ENCODE measurements at places on chromosomes 2 and 18.
A peak's percentile ranks its signal among the peaks of the same experiment; 100 is the strongest.

- DNase-seq: no peak
Measured at GRCh38 chr2:35852-36251, 10.5 kb downstream of the FAM110C start.

- no peak for DNase-seq
Measured at GRCh38 chr18:22912835-22913234, 20.3 kb upstream of the RBBP8 start.

GRCh38 chr18:13220361-13220991, 1.9 kb downstream of the LDLRAD4 start:
- DNase-seq: no peak

- DNase-seq: no peak
Measured at GRCh38 chr18:64100116-64100922, 48.6 kb downstream of the LINC00305 start.

DNA sequence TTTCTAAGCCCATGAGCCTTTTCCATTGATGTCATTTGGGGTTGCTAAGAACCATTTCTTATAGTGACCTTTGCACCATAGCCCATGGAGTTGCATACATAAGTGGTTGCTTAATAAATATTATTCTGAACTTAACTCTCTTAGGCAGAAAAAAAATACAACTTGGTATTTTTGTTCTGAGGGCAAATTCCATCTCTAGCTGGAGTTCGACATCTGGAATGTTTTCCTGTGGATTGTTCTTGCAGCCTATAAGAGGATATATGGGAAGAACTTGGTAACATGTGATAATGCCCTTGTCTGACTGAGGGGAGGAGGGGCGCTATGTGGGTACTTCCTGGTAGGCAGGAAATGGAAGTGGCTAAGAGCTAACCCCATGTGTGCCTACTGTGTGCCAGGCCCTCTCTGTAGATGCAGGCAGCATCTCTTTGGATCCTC, 20.7 kb downstream of the IGFBP2 start:
- no peak for DNase-seq

DNA sequence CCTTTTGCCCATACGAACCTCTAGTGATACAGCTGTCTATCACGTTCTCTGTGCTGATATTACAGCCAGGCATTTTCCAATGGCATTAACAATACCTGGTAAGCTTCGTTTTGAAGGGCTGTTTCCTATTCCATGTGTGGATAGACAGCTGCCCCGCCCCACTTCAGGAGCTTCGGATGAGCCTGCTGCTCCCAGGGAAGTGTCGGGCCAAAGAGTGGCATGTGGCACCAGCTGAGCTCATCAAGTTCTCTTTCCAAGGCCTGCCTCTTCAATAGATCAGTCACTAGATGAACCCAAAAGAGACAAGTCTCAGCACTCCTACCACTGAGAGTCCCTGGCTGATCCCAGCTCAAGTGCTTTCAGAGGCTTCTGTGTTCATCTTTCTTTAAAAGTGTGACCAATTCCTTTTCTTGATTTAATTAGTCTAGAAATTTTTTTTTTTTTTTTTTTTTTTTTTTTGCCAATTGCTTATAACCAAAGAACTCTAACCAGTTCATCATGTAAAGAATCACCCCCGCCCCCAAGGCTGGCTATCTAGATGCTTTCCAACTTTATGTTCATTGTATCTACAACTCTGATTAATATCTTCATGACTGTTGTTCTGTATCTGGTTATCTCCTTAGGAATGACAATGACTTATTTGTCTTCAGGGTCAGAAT, 46.6 kb downstream of the HDAC4 start:
- no peak for DNase-seq

DNA sequence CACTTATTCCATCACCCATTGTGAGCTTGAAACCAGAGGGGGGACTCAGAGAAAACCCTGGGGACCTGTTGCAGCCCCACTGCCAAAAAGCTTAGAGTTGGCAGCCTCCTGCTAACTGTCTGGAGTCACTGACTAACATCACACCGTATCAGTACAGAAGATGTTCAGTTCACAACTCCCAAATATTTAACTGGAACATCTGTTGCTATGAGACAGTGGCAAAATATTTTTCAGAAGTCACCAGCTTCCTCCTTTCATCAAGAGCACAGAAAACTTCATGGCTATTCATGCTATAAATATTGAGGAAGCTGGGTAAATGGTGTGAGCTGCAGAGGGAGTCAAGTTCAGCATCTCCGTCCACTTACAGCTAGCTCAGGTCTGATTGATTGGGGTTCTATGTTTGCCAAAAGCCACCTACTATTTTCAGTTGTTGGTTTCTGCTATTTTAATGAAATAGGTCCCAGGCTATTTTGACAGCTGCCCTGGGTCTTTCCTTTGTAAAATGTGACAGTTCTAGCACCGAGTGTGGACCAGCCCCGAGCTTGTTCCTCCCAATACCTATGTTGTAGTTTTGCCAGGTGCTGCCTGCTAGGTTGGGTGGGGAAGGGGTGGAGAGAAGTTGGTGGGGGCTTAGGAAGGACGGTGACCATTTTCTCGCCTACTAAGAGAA, 9.8 kb downstream of the TUBB6 start:
- DNase-seq: no peak

DNA sequence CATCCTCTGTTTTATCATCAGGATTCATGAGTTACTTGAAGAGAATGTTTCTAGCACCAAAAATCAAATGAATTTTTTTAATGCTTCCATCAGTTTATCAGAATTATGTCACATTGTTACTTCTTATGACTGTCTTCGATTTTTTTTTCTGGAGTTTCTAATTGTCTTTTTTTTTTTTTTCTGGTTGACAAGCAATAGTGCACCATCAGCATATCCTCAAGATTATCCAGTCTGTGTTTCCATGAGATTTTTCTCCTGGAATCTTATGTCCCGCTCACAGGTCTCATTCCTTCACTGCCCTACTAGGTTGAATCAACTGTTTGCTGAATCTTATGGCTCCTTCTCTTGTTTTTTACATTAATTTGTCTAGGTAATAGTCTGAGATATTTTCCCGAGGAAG, 16.0 kb downstream of the R3HDM1 start:
- no peak for DNase-seq

GRCh38 chr18:34928754-34929335, 112.4 kb upstream of the MAPRE2 start:
- DNase-seq: no peak

GRCh38 chr2:129877795-129878775, 101.4 kb upstream of the RAB6C start:
- DNase-seq: peak; percentile 24
